ENCODE measurements at places on chromosomes 1 and 21.

- no peak for DNase-seq
Measured at GRCh38 chr1:78790174-78790573, 140.5 kb downstream of the IFI44 start.

- DNase-seq = no peak
Measured at GRCh38 chr1:60063561-60063960, 10.0 kb downstream of the C1orf87 start.

DNA sequence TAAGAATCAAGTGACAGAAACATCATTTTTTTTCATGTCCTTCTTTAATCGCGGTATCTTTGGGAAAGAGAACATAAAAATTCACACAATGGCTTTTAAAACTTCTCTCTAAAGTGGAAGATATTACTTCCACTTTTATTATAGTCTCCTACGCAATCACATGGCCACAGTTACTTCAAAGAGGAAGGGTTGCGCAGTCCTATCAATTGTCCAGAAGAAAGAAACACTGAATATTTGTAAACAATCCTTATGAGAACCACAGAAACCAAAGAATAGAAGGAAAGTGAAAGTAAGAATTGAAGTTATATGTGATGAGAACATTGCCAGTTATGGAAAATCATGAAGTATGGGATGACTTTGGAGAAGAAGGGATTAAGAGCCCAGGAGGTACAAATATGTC lies 32.6 kb downstream of the CFH start:
- no peak for DNase-seq

DNA sequence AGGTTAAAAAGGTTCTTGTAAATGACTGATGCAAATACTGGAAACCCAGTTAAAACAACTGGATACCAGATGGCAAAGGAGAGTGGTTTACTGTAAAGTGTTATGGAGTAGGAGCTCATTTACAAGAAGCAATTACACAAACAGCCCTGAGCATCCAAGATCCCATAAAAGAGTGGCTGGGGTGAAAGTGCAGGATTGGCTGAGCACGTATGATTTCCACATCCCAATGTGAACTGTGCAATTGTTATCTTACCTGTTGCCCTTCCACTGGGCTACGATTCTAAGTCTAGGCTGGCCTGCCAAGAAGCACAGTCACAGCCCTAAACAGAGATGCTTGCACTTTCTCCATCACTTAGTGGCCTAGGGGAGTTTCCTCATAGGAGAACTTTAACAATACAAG lies 277.6 kb upstream of the RUNX1 start:
- no peak for DNase-seq

DNA sequence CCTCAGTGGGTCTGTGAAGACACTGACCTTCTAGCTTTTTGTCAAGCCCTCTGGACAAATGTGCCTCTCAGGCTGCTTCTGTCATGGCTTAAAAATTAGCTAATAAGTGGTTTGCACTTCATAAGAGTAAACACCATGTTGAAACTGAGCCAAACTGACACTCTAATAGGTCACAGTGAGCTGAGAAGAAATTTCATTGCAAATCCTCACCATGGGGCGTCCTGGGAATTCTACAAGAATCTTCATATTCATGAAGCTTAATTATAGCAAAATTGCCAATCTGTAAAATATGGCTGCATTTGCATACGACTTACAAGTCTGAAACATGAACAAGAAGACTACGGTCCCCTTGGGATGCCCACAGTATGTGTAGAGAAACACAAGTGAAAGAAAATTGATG lies 188.6 kb downstream of the DSCAM start:
- no peak for DNase-seq

- no peak for DNase-seq
Measured at GRCh38 chr1:222329493-222330045, 218.3 kb downstream of the HHIPL2 start.

- no peak for DNase-seq
Measured at GRCh38 chr1:244011271-244011670, 39.8 kb upstream of the ZBTB18 start.

GRCh38 chr1:213685992-213686582 lies 301.7 kb upstream of the PROX1 start:
- DNase-seq = no peak

DNA sequence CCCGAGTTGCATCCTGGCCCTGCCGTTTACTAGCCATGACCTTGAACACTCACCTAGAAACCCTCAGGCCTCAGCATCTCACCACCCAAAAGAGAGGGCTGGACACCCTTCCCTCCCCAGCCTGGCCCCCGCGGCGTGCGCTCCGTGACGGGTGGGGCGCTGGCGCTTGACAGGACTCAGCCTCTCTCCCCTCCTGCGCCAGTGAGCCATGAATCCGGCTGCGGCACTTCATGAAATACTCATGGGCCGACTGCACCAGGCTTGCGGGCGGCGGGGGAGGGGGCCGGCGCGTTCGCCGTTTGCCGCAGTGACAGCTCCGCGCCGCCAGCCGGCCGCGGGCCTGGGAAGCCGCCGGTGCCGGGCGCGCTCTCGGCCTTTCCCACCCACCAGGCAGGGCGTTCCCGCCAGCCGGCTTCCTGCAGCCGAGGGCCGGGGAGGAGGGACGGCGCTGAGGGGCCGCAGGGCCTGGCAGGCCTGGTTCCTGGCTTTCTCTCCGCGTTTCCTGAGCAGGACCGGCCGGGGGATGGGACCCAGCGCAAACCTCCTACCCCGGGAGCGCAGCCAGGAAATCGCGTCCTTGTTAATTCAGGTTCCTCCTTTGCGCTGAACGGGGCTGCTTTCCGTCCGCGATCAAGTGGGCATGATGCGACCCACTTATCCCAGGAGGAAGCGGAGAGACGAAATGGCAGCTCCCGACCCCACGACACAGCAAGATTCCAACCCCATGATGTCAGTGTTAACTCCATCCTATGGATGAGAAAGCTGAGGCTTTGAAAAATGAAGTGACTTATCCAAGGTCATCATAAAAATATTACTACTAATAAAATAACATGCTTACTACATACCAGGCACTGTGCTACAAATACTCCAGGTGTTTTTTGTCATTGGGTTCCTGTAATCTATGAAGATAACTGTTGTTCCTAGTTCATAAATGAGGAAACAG lies 9.1 kb upstream of the LUZP1 start:
- peak; percentile 45 for DNase-seq

GRCh38 chr21:29513535-29513934 lies 214.8 kb downstream of the BACH1 start:
- no peak for DNase-seq

- DNase-seq = no peak
Measured at GRCh38 chr21:18070392-18070791, 174.2 kb upstream of the CHODL start.
